ENCODE measurements at places on chromosomes 6 and 20.

GRCh38 chr20:51300104-51300503, 242.4 kb downstream of the NFATC2 start:
- DNase-seq = no peak

DNA sequence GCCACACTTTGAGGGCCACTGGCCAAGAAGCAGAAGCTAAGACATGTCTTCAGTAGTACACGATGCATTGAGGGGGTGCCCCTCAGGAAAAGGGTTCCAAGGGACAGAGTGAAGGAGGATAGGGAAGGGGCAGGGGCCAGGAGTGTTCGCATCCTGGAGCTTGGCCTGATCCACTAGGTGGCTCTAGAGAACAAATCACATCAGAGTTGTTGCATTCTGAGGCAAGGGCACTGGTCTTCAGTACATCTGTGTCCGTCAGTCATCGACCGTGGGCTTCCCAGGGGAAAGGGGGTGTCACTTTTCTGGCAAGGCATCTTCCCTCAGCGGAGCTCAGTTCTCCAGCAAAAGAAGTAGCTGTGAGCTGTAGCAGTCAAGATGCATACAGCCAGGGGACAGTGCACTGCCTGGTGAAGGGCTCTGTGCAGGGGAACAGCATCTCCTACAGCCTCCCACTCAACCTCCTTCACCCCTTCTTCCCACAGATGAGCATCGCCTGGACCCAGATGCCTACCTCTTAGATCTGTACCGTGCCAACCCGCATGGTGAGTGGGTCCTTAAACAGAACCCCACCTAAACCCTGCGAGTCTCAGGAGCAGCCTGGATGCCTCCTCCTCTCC, 47.8 kb downstream of the ARHGAP40 start:
- peak; percentile 20 for DNase-seq

GRCh38 chr6:33000055-33000454, 9.3 kb downstream of the HLA-DOA start:
- no peak for DNase-seq

GRCh38 chr6:13649393-13649792, 34.3 kb downstream of the NOL7 start:
- DNase-seq = no peak

DNA sequence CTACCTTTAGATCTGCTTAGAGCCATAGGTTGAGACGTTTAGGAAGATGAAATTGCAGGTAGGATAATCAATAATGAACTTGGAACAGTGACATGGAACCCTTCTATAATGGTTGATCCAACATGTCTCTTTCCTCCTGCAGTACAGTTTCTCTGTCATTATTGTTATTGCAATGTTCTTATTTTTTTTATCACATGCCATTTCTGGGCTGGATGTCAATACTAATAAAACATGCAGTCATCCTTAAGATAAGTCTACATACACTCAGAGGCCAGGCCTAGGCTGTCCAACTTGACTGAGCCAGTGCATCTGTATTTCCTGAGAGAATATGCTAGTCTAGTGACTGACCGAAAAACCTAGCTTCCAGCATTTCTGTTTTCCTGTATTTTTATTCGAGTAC, 75.3 kb upstream of the THEMIS start:
- no peak for DNase-seq

GRCh38 chr6:75498862-75499261, 5.3 kb upstream of the FILIP1 start:
- no peak for DNase-seq

GRCh38 chr6:89941031-89941762, 46.9 kb downstream of the GJA10 start:
- DNase-seq = no peak

- DNase-seq = no peak
These were observed 21.9 kb downstream of the COL11A2 start for GRCh38 chr6:33170176-33171015.

GRCh38 chr20:2237059-2237458, 58.7 kb upstream of the TGM3 start:
- DNase-seq = peak; percentile 54

DNA sequence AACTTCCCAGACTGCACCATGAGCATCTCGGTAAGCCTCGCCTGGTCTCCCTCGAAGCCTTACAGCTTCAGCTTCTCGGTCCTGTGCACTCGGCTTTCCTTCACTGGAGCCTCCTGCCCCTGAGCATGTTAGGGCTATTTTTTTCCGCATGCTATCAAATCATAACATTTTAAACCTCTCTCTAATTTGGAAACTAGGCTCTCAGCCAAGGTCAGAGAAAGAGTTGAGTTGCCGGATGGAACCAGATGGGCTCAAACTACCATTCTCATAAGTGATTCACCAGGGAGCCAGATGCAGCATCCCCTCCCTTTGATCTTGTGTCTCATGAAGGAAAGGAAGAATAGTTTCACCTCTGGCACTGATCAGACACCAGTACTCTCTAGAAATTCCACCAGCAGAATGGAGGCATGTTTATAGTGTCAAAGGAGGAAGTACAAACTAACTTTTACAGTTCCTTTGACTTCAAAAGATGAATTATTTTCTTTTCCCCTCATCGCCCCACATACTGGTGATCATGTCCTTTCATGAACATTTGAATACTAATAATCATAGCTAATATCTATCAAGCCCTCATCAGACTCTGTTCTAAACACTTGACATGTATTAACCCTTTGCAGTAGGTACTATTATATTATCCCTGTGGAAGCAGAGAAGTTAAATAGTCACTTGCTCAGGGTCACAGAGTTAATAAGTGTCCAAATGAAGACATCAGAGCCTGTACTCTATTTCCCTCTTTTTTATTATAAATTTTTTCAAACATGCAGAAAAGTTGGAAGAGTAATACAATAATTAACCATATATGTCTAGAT, 46.7 kb downstream of the MAP1LC3A start:
- no peak for DNase-seq

All from amniotic epithelial cell (primary cell).